ENCODE measurements at places on chromosomes 1 and 21. TPM values are rescaled to one million over a fixed set of nuclear protein-coding genes. Genes with fewer than 3 reads are reported as not detected.

The SERPINC1 gene
- not detected for total RNA-seq

The NES gene
- total RNA-seq: 0.05 TPM

The PRKCZ gene
- total RNA-seq: 16.8 TPM

The KRTAP10-6 gene
- not detected for total RNA-seq

The KCNQ4 gene
- total RNA-seq: 0.60 TPM

The CCDC185 gene
- not detected for total RNA-seq

The LAD1 gene
- total RNA-seq: not detected

DNA sequence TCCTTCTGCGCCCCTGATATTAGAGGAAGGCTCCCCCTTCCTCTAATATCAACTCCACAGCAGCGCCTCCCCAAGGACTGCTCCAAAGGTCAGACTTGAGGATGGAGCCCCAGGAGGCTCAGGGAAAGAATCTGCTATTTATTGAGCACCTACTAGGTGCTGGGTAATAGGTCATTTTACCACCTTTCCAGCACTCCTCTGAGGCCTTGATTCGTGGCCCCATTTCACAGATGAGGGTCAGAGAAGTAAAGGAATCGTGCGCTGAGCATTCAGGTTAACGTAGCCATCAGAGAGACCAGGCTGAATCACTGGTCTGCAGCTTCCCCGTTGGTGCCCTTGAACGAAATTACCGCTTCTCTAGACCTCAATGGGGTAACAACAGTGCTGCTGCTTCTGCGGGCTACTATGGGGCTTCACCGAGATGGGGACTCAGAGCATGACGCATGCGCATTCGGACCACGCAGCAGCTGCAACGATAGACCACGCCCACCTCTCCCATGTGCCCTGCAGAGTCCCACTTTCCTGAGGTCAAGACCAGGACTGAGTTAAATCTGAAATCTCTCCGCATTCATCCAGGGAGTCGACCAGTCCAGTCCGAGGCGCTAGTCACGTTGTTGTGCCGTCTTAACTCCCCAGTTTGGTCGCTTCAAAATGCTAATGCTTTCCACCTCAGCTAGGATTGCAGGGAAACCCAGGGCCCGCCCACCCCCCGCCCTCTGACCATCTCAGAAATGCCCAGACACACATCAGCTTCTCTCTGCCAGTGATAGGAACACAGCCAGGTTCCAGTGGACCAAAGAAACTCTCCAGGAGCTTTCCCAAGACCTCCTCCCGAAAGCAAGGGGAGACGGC is 12.9 kb downstream of the CAMK2N1 start:
- H3K27me3 ChIP-seq: peaks cover 57% of the 10 kb centered on the region
- peaks cover 4% of the 10 kb centered on the region for H3K4me1 ChIP-seq
- H3K4me3 ChIP-seq: no peak overlapping the region
- peak; percentile 34 for DNase-seq
- H3K36me3 ChIP-seq: no peaks in the 10 kb centered on the region

DNA sequence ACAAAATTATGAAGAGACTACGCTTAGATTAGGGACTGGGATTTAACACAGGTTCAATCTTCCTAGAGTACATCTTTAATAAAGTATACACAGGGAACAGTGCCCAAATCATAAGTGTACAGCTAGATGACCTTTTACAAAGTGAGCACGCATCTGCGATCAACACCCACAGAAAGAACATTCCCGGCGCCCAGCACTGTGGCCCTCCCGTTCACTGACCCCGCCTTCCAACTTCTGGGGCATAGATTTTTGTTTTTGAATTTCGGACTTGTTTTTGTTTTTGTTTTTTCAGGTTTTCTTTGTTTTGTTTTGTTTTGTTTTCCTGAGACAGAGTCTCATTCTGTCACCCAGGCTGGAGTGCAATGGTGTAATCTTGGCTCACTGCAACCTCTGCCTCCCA is 30.6 kb upstream of the COX20 start:
- H3K27me3 ChIP-seq: no peaks in the 10 kb centered on the region
- no peak for DNase-seq
- no peak overlapping the region for H3K27ac ChIP-seq
- no peaks in the 10 kb centered on the region for H3K36me3 ChIP-seq
- H3K4me3 ChIP-seq: no peak overlapping the region

GRCh38 chr1:203287109-203287893 is 18.0 kb upstream of the BTG2 start:
- no peaks in the 10 kb centered on the region for H3K36me3 ChIP-seq
- DNase-seq: peak; percentile 84
- peaks cover 72% of the 10 kb centered on the region for H3K4me1 ChIP-seq
- no peaks in the 10 kb centered on the region for H3K27me3 ChIP-seq
- peak overlapping the region; percentile 93 for H3K4me3 ChIP-seq

- H3K4me1 ChIP-seq: peaks cover 28% of the 10 kb centered on the region
- H3K27me3 ChIP-seq: no peaks in the 10 kb centered on the region
Observed at GRCh38 chr1:205601205-205601604, 30.6 kb downstream of the ELK4 start.

DNA sequence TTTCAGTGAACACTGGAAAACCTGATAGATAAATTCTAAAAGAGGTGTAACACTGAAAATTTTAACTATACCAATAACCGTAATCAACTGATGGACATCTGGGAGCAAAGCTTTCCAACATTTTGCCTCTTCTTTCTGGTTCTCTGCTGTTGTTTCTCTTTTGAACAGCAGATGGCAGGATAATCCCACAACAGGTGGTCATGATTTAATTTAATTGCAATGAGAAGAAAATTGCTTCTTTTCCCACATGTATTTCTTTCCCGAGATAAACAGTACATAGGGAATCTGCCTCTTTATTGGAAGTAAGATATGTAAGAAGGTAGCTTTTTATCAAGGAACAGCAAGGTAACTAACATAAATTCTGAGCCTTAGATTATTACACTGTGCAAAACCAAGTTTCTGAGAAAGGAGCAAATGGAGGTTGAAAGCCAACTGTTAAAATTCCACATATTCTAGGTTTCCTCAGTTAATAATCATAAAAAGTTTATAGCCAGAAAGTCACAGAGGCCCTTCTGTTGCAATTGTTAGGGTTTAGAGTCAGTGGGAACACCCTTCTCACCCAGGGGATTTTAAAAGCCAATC is 72.9 kb downstream of the RPS6KA1 start:
- DNase-seq: peak; percentile 62
- no peak overlapping the region for H3K4me3 ChIP-seq
- no peak overlapping the region for H3K27ac ChIP-seq
- no peaks in the 10 kb centered on the region for H3K36me3 ChIP-seq
- no peaks in the 10 kb centered on the region for H3K27me3 ChIP-seq
- H3K4me1 ChIP-seq: peaks cover 21% of the 10 kb centered on the region

- peaks cover 50% of the 10 kb centered on the region for H3K4me1 ChIP-seq
- H3K4me3 ChIP-seq: peak overlapping the region; percentile 87
Observed at GRCh38 chr1:27342778-27343638, 1.2 kb downstream of the SYTL1 start.

- H3K27me3 ChIP-seq: peaks cover 14% of the 10 kb centered on the region
- H3K4me1 ChIP-seq: no peaks in the 10 kb centered on the region
- no peak for DNase-seq
- no peaks in the 10 kb centered on the region for H3K36me3 ChIP-seq
- no peak overlapping the region for H3K4me3 ChIP-seq
Observed at GRCh38 chr1:213997038-213997771, 9.4 kb downstream of the PROX1 start.

DNA sequence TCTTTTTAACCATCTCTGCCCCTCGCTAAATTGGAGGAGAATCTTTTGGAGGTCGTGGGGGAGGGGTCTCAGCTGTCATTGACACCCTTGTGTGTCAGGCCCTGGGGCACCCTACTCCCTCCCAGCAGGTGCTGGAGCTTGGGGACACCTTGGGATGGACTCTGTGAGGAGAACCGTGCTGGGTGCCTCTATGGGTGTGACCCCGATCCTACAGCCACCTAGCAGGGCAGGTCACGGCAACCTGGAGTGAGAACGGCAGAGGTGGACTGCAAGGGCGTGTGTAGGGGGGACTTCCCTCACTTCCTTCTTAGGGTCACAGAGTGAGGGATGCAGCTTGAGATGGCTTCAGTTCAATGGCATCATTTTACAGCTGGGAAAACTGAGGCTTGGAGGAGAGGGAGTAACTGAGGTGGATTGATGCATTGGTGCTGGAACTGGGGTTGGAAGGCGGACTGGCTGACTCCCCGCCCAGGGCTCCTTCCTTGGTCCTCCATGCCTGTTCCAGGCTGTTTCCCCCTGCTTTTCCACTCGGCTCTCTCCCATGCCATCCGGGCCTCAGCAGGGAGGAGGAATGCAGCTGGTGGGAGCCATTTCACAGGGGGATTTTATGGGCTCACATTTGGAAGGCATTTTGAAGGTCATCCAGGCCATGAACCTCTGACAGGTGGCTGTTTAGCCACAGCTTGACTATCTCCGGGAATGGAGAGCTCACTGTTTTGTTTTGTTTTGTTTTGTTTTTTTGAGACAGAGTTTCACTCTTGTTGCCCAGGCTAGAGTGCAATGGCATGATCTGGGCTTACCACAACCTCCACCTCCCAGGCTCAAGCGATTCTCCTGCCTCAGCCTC is 18.8 kb upstream of the ARHGEF10L start:
- no peak overlapping the region for H3K27ac ChIP-seq
- peaks cover 25% of the 10 kb centered on the region for H3K27me3 ChIP-seq
- no peak overlapping the region for H3K4me3 ChIP-seq
- no peaks in the 10 kb centered on the region for H3K4me1 ChIP-seq

DNA sequence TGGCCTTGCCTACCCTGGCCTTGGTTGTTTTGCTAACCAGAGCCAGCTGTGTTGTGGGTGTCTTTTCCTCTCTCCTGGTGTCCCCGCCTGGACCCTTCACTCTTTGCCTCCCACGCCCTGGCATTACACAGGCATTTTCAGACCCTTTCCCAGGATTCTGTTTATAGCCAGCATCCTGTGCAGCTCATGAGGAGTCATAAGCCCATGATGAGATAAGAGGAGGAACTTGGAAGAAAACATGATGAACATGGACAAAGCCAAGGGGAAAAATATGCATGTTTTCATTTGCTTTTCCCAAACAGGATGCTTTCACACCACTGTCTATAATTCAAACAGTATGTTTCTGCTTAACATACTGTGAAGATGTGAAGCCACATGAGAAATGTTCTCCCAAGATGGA is 18.7 kb upstream of the WARS2 start:
- H3K36me3 ChIP-seq: peaks cover 20% of the 10 kb centered on the region
- DNase-seq: no peak
- no peaks in the 10 kb centered on the region for H3K27me3 ChIP-seq
- H3K4me3 ChIP-seq: no peak overlapping the region
- no peaks in the 10 kb centered on the region for H3K4me1 ChIP-seq
- H3K27ac ChIP-seq: no peak overlapping the region

- peak overlapping the region; percentile 23 for H3K4me3 ChIP-seq
- H3K27ac ChIP-seq: peak overlapping the region; percentile 16
- peaks cover 2% of the 10 kb centered on the region for H3K36me3 ChIP-seq
- H3K27me3 ChIP-seq: no peaks in the 10 kb centered on the region
Observed at GRCh38 chr21:37455504-37455911, 88.9 kb downstream of the DYRK1A start.

GRCh38 chr1:45617618-45618017 is 6.2 kb downstream of the CCDC17 start:
- peaks cover 8% of the 10 kb centered on the region for H3K36me3 ChIP-seq
- H3K4me3 ChIP-seq: no peak overlapping the region
- H3K27me3 ChIP-seq: no peaks in the 10 kb centered on the region
